ENCODE measurements at places on chromosomes 4 and X. TPM values are rescaled to one million over a fixed set of nuclear protein-coding genes. Genes with fewer than 3 reads are reported as not detected.

Gene CFP
- total RNA-seq, result 0.17 TPM

Gene XK
- 0.17 TPM for total RNA-seq

Gene TMEM154
- 13.2 TPM for total RNA-seq

Gene NEXMIF
- 0.48 TPM for total RNA-seq

Gene IL9R
- 0.14 TPM for total RNA-seq

Gene RAB9B
- 2.2 TPM for total RNA-seq

Gene HPRT1
- total RNA-seq, result 20.6 TPM

Gene ARMCX1
- 17.9 TPM for total RNA-seq

Gene PNMA5
- total RNA-seq, result not detected

Gene FAM184B
- total RNA-seq, result 0.54 TPM
